T-helper 1 cell treated with Interleukin-12 subunit alpha and Interleukin-12 subunit beta and Interleukin-4 antibody, amounts not matched to agents 30 ng/mL and 1 ng/mL, for 36 hours (primary cell): ENCODE measurements at places on chromosomes 6 and 20. TPM values are rescaled to one million over a fixed set of nuclear protein-coding genes. Genes with fewer than 3 reads are reported as not detected.

Gene RAET1L
- not detected in 2 replicates for total RNA-seq

Gene PACSIN1
- 0.78 and 1.3 TPM in 2 replicates for total RNA-seq

Gene ESR1
- 3.6 and 4.8 TPM in 2 replicates for total RNA-seq

Gene TMEM170B
- total RNA-seq: 0.32 and 0.37 TPM in 2 replicates

Gene ATG5
- total RNA-seq: 33.8 and 35.9 TPM in 2 replicates

Gene UNC5CL
- total RNA-seq: 1.7 and 2.1 TPM in 2 replicates

Gene MAS1L
- total RNA-seq: not detected in 2 replicates

Gene GRM4
- not detected in 2 replicates for total RNA-seq

Gene PHIP
- total RNA-seq: 35.3 TPM in 2 replicates

Gene DNPH1
- total RNA-seq: 68.5 and 71.2 TPM in 2 replicates

Gene RAB32
- total RNA-seq: 0.90 and 1.4 TPM in 2 replicates

Gene PTCRA
- not detected in 2 replicates for total RNA-seq

Gene CST5
- not detected in 2 replicates for total RNA-seq

Gene ABHD16B
- not detected in 2 replicates for total RNA-seq

Gene PPP1R3G
- not detected in 2 replicates for total RNA-seq

Gene PRRT1
- total RNA-seq: 0.32 and 0.63 TPM in 2 replicates

Gene CLDN20
- total RNA-seq: not detected in 2 replicates

Gene SLC29A1
- total RNA-seq: 33.5 and 39.7 TPM in 2 replicates

Gene RRBP1
- total RNA-seq: 77.1 and 81.5 TPM in 2 replicates

Gene BTBD3
- total RNA-seq: 5.6 and 9.2 TPM in 2 replicates

Gene APOM
- 1.9 and 2.0 TPM in 2 replicates for total RNA-seq

Gene IL17F
- 0.42 and 1.5 TPM in 2 replicates for total RNA-seq

Gene FKBP5
- total RNA-seq: 64.0 and 64.4 TPM in 2 replicates

Gene TRIM15
- 0.76 and 0.78 TPM in 2 replicates for total RNA-seq

Gene TPD52L1
- total RNA-seq: not detected in 2 replicates

Gene SLC22A3
- total RNA-seq: not detected in 2 replicates

Gene TCP11
- total RNA-seq: not detected in 2 replicates

Gene CCN5
- total RNA-seq: not detected in 2 replicates

Gene HLA-DRB5
- total RNA-seq: 80.1 and 94.3 TPM in 2 replicates

Gene LY6G5B
- 27.5 and 29.1 TPM in 2 replicates for total RNA-seq

Gene CLVS2
- total RNA-seq: not detected in 2 replicates

Gene TDRD6
- total RNA-seq: not detected in 2 replicates

Gene GNAS-AS1
- 1.3 and 1.4 TPM in 2 replicates for total RNA-seq

Gene SCRT2
- total RNA-seq: not detected in 2 replicates

Gene MCHR2
- total RNA-seq: not detected in 2 replicates

Gene RIPOR2
- total RNA-seq: 214 and 216 TPM in 2 replicates

Gene PHACTR3
- not detected in 2 replicates for total RNA-seq

Gene GHRH
- not detected in 2 replicates for total RNA-seq

Gene UST
- 0.10 and 0.32 TPM in 2 replicates for total RNA-seq

Gene PLEKHG1
- 0.54 and 1.2 TPM in 2 replicates for total RNA-seq

Gene NOTCH4
- total RNA-seq: 0.25 and 0.37 TPM in 2 replicates

Gene POM121L2
- not detected in 2 replicates for total RNA-seq
